ENCODE measurements at places on chromosomes 12 and 14.

DNA sequence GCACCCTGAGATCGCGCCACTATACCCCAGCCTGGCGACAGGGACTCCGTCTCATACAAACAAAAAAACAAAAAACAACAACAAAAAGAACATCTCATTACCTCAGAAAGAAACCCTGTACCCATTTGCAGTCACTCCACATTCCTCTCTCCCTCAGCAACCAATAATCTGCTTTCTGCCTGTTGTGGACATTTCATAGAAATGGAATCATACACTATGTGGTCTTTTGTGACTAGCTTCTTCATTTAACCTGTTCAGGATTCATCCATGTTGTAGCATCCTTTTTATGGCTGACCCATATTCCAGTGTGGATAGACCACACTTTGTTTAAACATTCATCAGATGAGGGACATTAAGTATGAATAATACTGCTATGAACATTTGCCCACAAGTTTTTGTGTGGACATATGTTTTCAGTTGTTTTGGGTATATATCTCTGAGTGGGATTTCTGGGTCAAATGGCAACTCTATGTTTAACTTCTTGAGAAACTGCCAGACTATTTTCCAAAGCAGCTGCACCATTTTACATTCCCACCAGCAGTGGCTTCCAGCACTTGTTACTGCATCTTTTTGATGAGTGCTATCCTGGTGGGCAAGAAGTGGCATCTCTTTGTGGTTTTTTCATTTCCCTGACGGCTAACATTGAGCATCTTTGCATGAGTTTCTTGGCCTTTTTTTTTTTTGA is 5.9 kb upstream of the RCOR1 start:
- DNase-seq, result no peak

- DNase-seq, result peak; percentile 90
Observed at GRCh38 chr14:45679853-45680252, 426.9 kb upstream of the MIS18BP1 start.

GRCh38 chr12:14373217-14373616 is 7.7 kb downstream of the ATF7IP start:
- DNase-seq, result peak; percentile 93

GRCh38 chr14:103638594-103638993 is 9.6 kb downstream of the KLC1 start:
- DNase-seq, result no peak

- DNase-seq, result no peak
Observed at GRCh38 chr12:128783129-128783574, 40.6 kb downstream of the SLC15A4 start.

All from bronchial epithelial cell (primary cell).